Thymus (tissue), 14 donors: ENCODE measurements at places on chromosomes 13 and 19.

- H3K36me3 ChIP-seq: no peaks in the 10 kb centered on the region
- DNase-seq: no peak
- H3K27me3 ChIP-seq: no peaks in the 10 kb centered on the region
- H3K4me1 ChIP-seq: no peaks in the 10 kb centered on the region
- no peak overlapping the region for H3K27ac ChIP-seq
Measured at GRCh38 chr13:76387566-76387965, 498.6 kb downstream of the KCTD12 start.

DNA sequence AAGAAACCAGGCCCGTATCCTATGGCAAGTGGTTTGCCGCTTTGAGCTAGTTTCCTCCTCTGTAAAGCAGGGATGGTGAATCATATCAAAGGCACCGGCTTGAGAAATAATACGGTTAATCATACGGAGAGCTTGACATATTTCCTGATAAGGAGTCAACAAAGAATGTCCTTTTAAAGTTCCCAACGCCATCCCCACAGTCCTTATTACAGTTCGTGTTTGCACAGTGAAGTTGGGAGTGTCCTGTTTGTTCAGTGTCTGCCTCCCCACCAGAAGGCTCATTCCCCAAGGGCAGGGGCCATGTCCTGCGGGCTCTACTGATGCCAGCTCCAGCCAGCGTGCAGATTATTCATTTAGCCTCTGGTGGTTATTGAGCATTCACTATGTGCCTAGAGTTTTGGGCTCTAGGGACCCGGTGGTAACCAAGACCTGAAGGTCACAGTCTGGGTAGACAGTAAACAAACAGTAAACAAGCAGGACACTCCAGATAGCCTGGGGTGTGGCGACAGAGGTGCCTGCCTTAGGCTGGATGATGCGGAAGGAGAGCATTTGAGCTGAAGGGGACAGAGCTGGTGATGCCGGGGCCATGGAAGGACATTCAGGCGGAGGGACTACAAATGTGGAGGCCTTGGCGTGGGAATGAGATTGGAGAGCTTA lies 6.3 kb downstream of the GRAMD1A start:
- no peak for DNase-seq
- peaks cover 47% of the 10 kb centered on the region for H3K36me3 ChIP-seq
- no peak overlapping the region for H3K4me3 ChIP-seq
- no peak overlapping the region for H3K27ac ChIP-seq

- DNase-seq: no peak
- no peak overlapping the region for H3K4me3 ChIP-seq
Measured at GRCh38 chr13:44230736-44231135, 142.9 kb upstream of the SERP2 start.

DNA sequence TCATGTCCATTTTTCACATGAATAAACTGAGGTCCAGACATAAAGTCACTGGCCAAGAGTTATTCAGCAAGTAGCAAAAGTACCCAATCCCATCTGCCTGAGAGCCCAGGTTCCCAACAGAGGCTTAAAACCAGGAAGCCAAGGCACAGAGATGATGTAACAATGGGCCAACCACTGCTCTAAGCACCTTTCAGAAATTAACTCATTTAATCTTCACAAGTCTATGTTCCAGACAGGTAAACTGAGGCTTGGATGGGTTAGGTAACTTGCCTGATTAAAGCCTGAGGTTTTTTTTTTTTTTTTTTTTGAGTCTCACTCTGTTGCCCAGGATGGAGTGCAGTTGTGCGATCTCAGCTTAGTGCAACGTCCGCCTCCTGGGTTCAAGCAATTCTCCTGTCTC lies 4.0 kb upstream of the DYRK1B start:
- DNase-seq: no peak
- no peak overlapping the region for H3K4me3 ChIP-seq
- H3K27me3 ChIP-seq: no peaks in the 10 kb centered on the region
- H3K4me1 ChIP-seq: peaks cover 8% of the 10 kb centered on the region
- peaks cover 37% of the 10 kb centered on the region for H3K36me3 ChIP-seq

GRCh38 chr13:100668408-100668807 lies 6.2 kb downstream of the TMTC4 start:
- peaks cover 19% of the 10 kb centered on the region for H3K36me3 ChIP-seq
- no peak overlapping the region for H3K4me3 ChIP-seq
- peaks cover 1% of the 10 kb centered on the region for H3K4me1 ChIP-seq
- no peak for DNase-seq
- H3K27me3 ChIP-seq: peaks cover 2% of the 10 kb centered on the region

GRCh38 chr13:74891610-74892009 lies 590.4 kb downstream of the TBC1D4 start:
- H3K27me3 ChIP-seq: no peaks in the 10 kb centered on the region
- H3K27ac ChIP-seq: no peak overlapping the region
- no peak overlapping the region for H3K4me3 ChIP-seq
- H3K4me1 ChIP-seq: no peaks in the 10 kb centered on the region

DNA sequence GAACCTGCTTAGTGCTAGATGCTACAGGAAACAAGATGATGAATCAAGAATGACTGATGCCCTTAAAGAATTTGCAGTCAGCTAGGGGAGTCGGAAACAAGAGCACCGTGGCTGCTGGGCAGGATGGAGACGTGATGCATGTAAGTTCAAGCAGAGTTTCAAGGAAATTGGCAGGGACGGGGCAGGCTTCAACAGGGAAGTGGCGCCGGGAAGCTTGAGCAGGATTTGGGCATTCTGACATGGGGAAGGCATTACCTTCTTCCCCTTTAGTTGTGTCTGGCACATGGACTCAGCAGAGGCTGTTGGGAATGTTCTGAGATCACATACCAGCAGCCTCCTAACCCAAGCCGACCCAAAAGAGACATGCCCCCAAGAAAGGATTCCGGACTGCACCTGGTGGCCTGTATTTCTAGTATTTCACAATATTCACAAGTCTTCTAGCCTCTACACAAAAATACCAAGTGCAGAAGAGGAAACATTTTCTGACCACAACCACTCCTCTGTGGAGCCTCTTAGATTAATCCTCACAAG lies 138.2 kb downstream of the CRYL1 start:
- H3K4me3 ChIP-seq: no peak overlapping the region
- H3K36me3 ChIP-seq: no peaks in the 10 kb centered on the region
- DNase-seq: no peak
- H3K4me1 ChIP-seq: peaks cover 3% of the 10 kb centered on the region
- no peaks in the 10 kb centered on the region for H3K27me3 ChIP-seq

DNA sequence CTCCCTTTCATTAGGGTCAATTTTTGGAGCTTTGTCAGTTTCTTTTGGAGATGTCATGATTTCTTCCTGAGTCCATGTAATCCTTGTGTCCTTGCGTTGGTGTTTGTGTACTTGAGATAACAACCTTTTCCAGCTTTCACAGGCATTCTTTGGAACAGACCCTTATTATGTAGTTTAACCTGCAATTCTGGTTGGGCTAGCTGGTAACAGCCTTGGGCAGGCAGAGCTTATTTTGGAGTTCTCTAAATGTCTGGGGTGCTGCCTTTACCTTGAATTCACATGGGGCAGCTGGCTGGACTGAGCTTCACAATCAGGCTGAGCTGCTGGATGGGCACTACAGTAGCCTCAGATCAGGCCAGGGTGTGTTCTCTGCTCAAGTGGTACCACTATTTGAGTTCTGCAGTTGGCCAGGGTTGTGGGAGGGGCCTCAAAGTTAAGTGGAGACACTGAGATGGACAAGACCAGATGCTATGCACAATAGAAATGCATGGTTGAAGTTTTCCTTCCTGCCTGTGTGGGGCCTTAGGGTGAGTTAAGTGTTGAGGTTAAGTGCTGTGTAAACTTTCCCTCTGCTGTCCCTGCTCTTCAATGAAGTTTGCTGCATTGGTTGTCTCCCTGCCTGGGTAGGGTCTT lies 277.3 kb downstream of the ATP8A2 start:
- no peak for DNase-seq
- no peaks in the 10 kb centered on the region for H3K27me3 ChIP-seq
- no peak overlapping the region for H3K27ac ChIP-seq
- no peaks in the 10 kb centered on the region for H3K36me3 ChIP-seq
- H3K4me3 ChIP-seq: no peak overlapping the region
- H3K4me1 ChIP-seq: no peaks in the 10 kb centered on the region

- H3K36me3 ChIP-seq: no peaks in the 10 kb centered on the region
- no peak overlapping the region for H3K4me3 ChIP-seq
- no peaks in the 10 kb centered on the region for H3K4me1 ChIP-seq
- H3K27me3 ChIP-seq: no peaks in the 10 kb centered on the region
- H3K27ac ChIP-seq: no peak overlapping the region
Measured at GRCh38 chr13:37365496-37365895, 233.1 kb downstream of the POSTN start.

DNA sequence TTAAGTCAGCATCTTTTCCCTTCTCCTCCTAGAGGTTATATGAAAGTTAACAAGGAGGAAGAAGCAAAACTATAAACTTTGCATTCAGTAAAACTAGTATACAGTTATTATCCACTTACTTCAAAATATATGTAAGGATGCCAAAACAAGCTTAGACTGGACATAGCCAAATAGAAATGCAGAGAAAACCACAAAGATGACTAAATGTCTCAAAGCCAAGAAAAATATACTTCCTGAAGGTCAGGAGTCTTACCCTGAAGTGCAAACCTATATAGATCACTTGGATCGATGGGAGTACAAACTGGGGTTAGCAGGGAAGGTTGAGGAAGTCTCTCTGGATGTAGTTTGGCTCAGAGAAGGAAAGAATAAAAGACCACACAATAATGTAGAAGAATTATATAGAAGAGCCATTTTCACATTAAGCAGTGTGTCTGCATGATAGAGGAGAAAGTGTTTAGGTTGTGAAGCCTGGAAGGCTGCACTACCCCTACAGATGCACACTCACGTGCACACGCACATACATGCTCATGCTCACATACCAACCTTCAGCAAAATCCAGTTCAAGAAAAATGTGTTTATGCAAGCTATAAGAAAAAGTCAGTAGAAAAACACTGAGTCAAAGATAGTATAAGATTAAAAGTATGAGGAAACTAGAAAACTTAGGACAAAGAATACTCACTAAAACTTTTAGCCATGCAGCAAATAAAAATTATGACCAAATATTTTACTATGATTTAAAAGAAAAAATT lies 112.1 kb upstream of the RXFP2 start:
- no peak overlapping the region for H3K4me3 ChIP-seq
- no peaks in the 10 kb centered on the region for H3K27me3 ChIP-seq
- DNase-seq: no peak
- no peaks in the 10 kb centered on the region for H3K4me1 ChIP-seq

DNA sequence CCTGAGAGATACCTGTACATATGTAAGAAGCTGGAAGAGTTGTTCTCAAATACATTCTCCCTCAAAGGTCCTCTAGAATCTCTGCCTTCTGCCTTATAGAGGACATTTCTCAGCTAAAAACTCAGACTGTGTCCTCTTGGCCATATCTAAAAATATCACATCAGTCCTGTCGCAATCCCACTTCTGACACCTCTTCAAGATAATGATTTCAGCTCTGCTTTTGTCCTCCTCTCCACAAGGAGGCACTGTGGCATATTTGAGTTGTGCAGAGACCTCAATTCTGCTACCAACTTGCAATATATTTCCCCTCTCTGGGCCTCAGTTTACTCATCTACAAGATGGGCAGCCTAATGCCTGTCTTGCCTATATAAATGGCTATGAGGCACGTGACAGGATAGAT lies 16.6 kb downstream of the ADAMTS10 start:
- peaks cover 10% of the 10 kb centered on the region for H3K36me3 ChIP-seq
- no peaks in the 10 kb centered on the region for H3K27me3 ChIP-seq
- no peak overlapping the region for H3K4me3 ChIP-seq
- no peaks in the 10 kb centered on the region for H3K4me1 ChIP-seq
- H3K27ac ChIP-seq: no peak overlapping the region

DNA sequence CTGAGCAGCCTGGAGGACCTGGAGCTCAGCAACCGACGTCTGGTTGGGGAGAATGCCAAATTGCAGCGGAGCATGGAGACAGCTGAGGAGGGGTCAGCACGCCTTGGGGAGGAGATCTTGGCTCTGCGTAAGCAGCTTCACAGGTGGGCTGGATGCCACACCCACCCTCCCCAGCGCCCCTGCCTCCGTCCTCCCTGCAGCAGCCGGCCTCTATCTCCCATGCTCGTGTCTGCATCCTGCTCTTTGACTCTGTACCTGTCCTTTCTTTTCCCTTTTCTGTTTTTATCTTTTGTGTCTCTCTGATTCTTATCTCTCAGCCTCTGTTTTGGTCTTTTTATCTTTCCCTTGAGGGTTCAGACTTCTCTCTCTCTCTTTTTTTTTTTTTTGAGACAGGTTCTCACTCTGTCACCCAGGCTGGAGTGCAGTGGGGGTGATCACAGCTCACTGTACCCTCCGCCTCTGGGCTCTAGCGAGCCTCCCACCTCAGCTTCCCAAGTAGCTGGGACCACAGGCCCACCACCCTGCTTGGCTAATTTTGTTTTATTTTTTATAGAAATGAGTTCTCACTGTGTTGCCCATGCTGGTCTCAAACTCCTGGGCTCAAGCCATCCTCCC lies 10.1 kb downstream of the KASH5 start:
- no peak for DNase-seq
- peaks cover 16% of the 10 kb centered on the region for H3K27me3 ChIP-seq
- no peak overlapping the region for H3K27ac ChIP-seq
- peaks cover 32% of the 10 kb centered on the region for H3K4me1 ChIP-seq
- H3K36me3 ChIP-seq: no peaks in the 10 kb centered on the region

GRCh38 chr19:35116072-35116801 lies 614 bp downstream of the FXYD3 start:
- H3K4me1 ChIP-seq: peaks cover 3% of the 10 kb centered on the region
- no peaks in the 10 kb centered on the region for H3K36me3 ChIP-seq
- H3K4me3 ChIP-seq: no peak overlapping the region
- peaks cover 9% of the 10 kb centered on the region for H3K27me3 ChIP-seq
- no peak overlapping the region for H3K27ac ChIP-seq

- no peak overlapping the region for H3K4me3 ChIP-seq
- H3K27me3 ChIP-seq: no peaks in the 10 kb centered on the region
- no peaks in the 10 kb centered on the region for H3K36me3 ChIP-seq
- DNase-seq: no peak
- no peaks in the 10 kb centered on the region for H3K4me1 ChIP-seq
Measured at GRCh38 chr13:78147905-78148304, 229.3 kb upstream of the EDNRB start.

DNA sequence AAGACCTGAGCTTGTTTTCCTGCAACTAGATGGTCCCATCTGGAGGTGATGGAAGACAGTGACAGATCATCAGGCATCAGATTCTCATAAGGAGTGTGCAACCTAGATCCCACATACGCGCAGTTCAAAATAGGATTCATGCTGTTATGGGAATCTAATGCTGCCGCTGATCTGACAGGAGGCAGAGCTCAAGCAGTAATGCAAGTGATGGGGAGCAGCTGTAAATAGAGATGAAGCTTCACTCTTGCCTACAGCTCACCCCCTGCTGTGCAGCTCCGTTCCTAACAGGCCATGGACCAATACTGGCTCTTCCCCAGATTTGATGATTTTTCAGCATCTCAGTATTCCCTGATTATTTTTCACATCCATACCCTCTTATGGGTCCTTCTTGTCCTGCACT lies 208.4 kb upstream of the RXFP2 start:
- H3K36me3 ChIP-seq: no peaks in the 10 kb centered on the region
- no peak overlapping the region for H3K27ac ChIP-seq
- H3K4me3 ChIP-seq: no peak overlapping the region
- no peaks in the 10 kb centered on the region for H3K4me1 ChIP-seq
- DNase-seq: no peak

GRCh38 chr13:31427151-31428100 lies 227.7 kb downstream of the B3GLCT start:
- no peak overlapping the region for H3K27ac ChIP-seq
- H3K36me3 ChIP-seq: no peaks in the 10 kb centered on the region
- H3K4me1 ChIP-seq: no peaks in the 10 kb centered on the region
- DNase-seq: no peak
- no peaks in the 10 kb centered on the region for H3K27me3 ChIP-seq
- H3K4me3 ChIP-seq: no peak overlapping the region

- DNase-seq: no peak
- no peaks in the 10 kb centered on the region for H3K4me1 ChIP-seq
- no peak overlapping the region for H3K27ac ChIP-seq
Measured at GRCh38 chr13:50950849-50951248, 41.3 kb downstream of the RNASEH2B start.
